ENCODE measurements at places on chromosomes 5 and 9.

DNA sequence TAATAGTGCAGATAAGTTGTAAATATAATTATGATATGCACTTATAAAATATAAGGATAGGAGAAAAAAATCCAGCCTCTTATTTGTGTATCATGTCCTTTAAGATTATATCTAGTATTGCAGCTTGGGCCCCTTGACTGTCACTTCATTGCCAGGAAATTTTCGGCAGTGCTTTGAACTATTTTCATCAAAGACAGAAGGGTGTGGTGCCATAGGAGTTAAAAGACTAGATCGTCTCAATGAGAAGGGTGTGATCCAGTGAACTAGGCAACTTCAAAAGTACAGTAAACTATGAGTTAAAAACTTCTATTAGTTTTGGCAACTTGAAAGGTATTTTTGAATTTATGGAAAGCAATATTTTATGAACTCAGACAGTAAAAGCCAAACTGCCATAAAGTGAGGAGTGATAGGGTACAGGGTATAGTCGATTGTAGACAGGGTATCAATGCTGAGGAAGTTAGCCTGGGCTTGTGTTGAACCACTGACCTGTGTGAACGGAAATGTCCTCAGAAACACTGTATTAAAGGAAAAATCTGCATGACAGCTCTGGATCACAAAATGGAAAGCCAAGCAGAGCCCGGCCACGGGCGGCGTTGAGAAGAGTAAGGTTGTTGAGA lies 48.6 kb upstream of the IZUMO3 start:
- DNase-seq: no peak

- peak; percentile 80 for DNase-seq
Observed at GRCh38 chr9:14542071-14542470, 151.2 kb downstream of the ZDHHC21 start.

GRCh38 chr9:136508729-136509500 lies 26.1 kb upstream of the SEC16A start:
- no peak for DNase-seq

DNA sequence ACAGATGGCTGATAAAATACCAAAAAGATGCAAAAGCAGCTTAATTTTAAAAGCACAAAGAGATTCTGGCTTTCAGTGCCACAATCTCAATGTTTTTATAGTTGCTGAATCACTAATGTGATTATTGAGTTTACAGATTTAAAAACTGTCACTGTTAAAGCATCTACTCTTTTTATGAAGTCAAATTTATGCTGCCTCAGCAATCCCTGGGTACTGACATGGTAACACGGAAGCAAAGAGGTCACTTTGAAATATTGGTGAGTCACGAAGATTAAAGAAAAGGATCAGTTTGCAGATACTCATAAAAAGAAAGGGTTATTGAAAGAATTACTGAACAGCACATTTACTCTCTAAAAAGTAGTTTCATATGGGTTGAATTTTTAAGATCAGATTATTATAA lies 39.7 kb upstream of the HMGCS1 start:
- DNase-seq: no peak

DNA sequence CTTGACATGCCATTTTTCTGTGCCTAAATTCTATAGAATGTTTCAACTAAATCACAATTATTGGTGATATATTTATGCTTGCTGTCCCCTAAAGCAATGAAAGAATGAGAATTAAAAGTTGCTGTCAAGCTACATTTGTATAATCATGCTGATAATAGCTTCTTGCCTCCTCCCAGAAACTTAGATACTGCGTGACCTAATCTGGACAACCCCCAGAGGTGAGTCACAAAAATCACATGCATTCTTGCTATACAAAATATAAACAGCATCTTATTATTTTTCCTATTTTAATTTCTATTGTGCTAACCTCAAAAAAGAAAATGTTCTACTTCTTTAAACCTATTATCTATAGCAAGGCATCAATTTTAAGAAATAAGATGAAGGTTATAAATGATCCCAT lies 995.8 kb upstream of the ACO1 start:
- DNase-seq: no peak

- no peak for DNase-seq
Observed at GRCh38 chr9:18138656-18139055, 335.3 kb upstream of the ADAMTSL1 start.
